Amniotic stem cell (primary cell): ENCODE measurements at places on chromosomes 12 and 14.
A peak's percentile ranks its signal among the peaks of the same experiment; 100 is the strongest.

GRCh38 chr14:22641846-22642245, 2.3 kb downstream of the OR6J1 start:
- DNase-seq, result no peak

GRCh38 chr14:31181271-31181670, 26.3 kb downstream of the HECTD1 start:
- no peak for DNase-seq

- DNase-seq, result no peak
These were observed 270.7 kb upstream of the GARIN2 start for GRCh38 chr14:66918527-66918926.

GRCh38 chr14:100709289-100710284, 17.1 kb upstream of the DLK1 start:
- DNase-seq, result no peak

DNA sequence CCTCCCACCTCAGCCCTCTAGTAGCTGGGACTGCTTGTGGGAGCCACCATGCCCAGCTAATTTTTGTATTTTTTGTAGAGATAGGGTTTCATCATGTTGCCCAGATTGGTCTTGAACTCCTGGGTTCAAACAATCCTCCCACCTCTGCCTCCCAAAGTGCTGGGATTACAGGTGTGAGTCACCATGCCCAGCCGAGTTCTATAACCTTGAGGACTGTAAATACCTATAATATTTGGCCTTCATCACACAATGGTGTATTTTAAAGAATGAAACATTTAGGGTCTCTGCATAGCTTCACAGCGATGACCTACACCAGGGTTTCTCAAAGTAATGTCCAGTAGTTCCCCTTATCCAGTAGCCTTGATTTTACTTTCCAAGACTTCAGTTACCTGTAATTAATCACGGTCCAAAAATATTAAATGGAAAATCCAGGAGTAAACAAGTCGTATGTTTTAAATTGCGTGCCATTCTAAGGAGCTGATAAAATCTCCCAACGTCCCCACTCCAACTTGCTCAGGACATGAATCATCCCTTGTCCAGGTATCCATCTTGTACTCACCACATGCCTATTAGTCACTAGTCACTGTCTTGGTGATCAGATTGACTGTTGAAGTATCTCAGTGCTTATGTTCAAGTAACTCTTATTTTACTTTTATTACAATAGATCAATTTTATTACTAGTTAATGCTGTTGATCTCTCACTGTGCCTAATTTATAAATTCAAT, 368.2 kb downstream of the BTG1 start:
- DNase-seq, result no peak

GRCh38 chr12:42299392-42300308, 26.2 kb downstream of the ZCRB1 start:
- no peak for DNase-seq

DNA sequence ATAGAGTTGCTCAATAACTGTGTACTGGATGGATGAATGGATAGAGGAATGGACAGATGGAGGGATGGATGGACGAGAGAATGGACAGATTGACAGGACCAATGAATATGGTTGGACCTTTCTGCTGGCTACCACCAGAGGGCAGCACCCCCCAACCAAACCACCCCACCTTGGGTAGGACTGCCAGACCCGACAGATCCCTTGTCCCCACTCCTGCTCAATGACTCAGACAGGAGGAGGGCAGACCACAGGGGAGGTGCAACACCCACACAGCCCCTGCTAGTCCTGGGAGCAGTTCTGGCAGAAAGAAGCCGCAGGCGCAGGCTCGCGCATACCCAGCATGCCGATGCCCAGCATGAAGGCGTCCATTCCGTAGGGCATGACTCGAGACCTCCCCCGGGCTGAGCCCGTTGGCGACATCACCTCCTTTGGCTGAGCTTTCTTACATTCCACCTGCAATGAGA, 12.4 kb downstream of the MSI1 start:
- peak; percentile 69 for DNase-seq

- DNase-seq, result no peak
These were observed 18.0 kb downstream of the IGF1 start for GRCh38 chr12:102462386-102462785.

DNA sequence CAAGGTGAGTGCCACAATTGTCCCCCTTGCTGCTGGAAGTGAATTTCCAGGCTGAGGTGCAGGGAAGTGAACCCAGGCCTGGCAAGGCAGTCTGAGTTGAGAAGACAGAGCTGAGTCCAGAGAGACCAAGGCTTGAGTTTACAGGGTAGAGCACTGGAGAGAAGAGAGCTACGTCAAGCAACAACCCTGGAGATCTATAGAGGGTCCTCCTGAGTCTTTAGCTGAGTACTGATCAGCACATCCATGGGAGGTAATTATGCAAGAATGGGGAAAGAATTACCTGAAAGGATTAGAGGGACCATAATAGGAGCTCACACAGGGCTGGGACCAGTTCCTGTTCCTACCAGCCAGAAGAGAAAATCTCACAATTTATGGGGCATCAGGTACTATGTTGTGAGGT, 190.7 kb downstream of the NEDD1 start:
- DNase-seq, result no peak

DNA sequence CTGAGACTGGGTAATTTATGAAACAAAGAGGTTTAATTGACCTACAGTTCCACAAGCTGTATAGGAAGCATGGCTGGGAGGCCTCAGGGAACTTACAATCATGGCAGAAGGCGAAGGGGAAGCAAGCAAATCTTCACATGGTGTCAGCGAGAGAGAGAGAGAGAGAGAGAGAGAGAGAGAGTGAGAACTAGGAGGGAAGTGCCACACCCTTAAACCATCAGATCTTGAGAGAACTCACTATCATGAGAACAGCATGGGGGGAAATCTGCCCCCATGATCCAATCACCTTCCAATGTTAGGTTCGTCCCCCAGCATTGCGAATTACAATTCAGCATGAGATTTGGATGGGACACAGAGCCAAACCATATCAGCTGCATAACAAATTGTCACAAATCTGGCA, 96.7 kb downstream of the CHST11 start:
- DNase-seq, result no peak

- DNase-seq, result no peak
These were observed 337.1 kb downstream of the TMEM121 start for GRCh38 chr14:105863296-105864108.

- no peak for DNase-seq
These were observed 556 bp downstream of the PHETA1 start for GRCh38 chr12:111368291-111368787.

GRCh38 chr14:75141967-75142366, 15.1 kb upstream of the NEK9 start:
- DNase-seq, result no peak

GRCh38 chr12:75560167-75560566, 48.8 kb upstream of the KRR1 start:
- DNase-seq, result no peak

- DNase-seq, result no peak
These were observed 501.5 kb upstream of the USP15 start for GRCh38 chr12:61758661-61759060.
